ENCODE measurements at places on chromosomes 1 and 21.

DNA sequence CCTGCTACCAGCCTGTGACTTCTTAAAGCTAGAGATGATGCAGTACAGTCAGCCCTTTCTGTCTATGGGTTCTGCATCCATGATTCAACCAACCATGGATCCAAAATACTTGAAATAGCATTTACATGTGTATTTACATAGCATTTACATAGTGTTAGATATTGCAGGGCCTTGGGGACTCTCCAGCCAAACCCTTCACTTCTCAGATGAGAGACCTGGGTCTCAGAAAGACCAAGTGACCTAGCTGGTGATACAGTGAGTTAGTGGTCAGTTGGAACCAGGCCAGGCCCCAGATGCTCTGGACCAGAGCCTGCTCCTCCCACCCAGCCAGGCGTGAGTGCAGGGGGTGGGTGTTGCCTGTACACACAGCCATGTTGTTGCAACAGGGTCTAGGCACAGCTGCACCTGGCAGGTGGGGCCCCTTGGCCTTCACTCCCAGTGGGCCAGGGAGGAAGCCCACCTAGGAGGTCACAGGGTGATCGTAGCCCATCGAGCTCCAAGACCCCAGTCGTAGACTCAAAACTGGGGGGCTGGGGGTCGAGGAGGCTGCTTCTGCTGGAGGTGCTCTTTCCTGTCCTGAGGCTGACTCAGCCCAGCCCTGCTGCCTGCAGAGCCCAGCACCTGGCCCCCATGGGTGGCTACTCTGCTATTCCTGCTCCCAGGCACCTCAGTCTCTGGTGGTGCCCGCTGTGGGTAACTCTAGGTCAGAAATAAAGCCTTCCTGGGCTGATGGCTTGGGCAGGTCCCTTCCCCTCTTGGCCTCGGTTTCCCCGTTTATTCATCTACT lies 7.7 kb downstream of the TMEM61 start:
- DNase-seq, result no peak

DNA sequence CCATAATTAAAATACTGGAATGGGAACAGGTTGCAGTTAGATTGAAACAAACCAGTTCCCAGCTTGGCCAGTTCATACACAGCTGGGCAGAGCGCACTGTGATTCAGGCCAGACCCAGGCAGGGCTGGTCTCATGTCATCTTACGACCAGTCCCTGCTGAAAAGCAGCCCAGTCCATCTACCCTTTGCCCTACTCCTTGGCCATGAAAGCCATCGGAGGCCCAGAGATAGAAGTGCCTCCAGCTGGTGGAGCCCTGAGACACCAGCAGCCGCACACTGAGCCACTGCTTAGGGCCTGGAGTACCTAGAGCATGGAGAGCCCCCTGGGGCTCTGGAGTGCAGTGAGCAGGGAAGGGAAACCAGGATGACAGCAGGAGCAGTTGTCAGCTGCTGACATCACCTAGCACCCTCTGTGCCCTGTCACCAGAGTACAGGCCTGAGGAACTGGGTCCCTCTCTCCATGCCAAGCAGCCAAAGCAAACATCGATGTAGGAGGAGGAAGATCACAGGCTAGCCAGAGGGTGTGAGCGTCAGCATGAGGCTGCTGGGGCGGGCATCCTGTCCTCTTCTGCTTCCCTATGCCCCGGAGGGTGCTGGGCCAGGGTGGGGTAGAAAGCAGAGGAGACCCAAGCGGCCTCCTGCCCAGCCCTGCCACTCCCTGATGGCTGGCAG lies 34.2 kb upstream of the TMEM125 start:
- DNase-seq, result no peak

DNA sequence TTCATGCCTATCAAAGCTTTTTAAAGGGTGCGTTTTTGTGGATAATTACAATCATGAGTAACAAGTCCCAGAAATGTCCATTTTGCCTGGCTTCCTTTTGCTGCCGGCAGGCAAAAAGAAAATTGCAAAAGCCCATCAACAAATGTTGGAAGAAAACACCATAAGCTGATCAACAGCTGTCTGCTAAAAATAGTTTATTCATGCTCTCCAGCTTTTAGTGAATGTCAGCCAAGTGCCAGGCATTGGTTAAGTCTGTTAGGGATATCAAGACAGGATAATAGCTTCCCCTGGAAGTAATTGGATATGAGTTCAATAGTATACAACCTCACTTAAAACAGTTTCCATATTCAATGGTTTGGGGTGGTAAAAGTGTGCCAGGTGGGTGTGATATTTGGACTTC lies 13.6 kb upstream of the AGMAT start:
- no peak for DNase-seq

GRCh38 chr1:87263785-87264184 lies 64.9 kb upstream of the LMO4 start:
- DNase-seq, result no peak

GRCh38 chr1:20061866-20062265 lies 8.1 kb upstream of the PLA2G5 start:
- DNase-seq, result no peak

DNA sequence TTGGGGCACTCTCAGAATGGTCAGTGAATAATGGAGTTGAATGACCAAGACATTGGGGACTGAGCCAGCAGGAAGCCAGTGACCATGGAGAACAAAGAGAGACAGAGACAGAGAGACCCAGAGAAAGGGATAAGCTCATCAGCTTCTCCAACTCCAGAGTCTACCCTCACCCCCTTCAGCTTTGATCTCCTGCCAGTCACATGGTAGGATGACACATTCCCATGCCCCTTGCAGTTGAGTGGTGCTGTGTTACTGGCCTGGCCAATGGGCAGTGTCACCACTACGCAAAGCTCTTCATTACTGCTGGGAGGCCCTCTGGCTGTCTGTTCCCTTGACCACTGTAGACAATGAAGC lies 643.5 kb downstream of the AJAP1 start:
- DNase-seq, result no peak

- no peak for DNase-seq
Measured at GRCh38 chr1:198681831-198682759, 43.3 kb downstream of the PTPRC start.

- DNase-seq, result no peak
Measured at GRCh38 chr1:247316590-247317197, 15.0 kb downstream of the ZNF496 start.

- no peak for DNase-seq
Measured at GRCh38 chr1:215794156-215794555, 227.1 kb downstream of the KCTD3 start.

GRCh38 chr1:234849832-234850231 lies 239.9 kb upstream of the IRF2BP2 start:
- no peak for DNase-seq

DNA sequence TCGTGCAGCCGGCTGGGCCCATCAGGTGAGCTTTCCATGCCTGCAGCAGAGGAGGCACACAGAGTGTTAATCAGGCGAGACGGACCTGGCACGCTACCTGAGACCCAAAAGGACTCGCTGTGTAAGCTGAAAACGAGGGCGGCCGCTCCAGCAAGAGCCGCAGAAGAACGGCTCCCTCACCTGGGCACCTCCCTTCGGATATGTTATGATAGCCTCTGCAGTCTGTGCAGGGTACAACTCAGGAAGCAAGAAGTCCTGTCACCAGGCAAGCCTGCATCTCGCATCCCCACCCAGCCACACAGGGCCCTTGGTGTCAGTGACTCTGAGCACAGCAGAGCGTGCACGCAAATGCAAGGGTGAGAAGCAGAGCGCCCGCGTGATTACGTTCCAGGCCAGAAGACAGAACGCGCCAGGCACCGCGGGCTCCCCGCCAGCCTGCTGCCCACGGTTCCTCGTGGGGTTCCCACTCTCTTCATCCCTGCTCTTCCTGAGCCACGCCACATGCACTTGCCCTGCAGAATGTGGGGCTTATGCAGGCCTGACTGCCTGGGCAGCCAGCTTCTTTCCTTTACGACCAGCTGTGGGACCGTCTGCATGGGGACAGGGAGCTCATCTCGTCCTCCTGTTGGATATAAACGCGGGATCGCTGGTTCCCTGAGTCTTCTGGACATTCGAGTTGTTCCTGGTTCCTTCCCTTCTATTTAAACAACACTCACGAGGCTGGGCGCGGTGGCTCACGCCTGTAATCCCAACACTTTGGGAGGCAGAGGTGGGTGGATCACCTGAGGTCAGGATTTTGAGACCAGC lies 20.2 kb upstream of the LRRC47 start:
- DNase-seq, result no peak

DNA sequence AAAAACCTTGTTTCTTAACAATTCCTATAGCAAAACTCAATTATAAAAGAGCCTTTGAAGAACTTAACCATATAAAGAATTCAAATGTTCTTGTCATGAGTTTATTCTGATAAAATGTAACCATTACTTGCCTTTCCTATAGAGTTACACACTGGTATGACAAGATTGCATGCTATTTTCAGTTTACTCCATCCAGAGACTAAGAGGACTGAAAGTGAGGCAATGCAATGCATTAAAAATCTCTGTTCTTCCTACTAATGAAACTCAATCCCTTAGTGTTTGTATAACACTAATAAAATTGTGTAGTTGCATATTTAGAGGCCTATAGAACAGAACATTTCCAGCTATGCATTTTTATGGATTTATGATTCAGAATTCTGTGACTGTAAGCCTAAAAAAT lies 88.1 kb downstream of the COP1 start:
- no peak for DNase-seq

GRCh38 chr1:240046000-240046399 lies 45.7 kb upstream of the FMN2 start:
- no peak for DNase-seq

GRCh38 chr1:84086616-84087015 lies 57.5 kb upstream of the PRKACB start:
- no peak for DNase-seq

DNA sequence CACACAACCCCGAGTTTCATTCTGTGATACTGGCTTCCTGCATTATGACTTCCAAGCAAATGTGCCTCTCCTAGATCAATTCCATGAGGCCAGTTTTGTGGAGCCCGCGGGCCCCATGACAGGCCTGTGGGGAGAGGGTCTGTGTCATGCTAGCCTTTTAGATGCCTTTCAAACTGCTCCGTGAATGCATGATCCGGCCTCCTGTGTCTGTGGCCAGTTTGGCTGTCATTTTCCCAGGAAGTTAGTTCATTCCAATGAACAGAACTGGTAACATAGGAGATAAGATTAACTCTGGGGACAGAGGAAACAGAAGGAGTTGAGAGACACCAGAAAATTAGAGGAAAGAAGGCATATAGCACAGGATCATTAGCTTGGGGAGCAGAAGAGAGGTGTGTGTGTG lies 3.2 kb downstream of the FNDC7 start:
- DNase-seq, result no peak

DNA sequence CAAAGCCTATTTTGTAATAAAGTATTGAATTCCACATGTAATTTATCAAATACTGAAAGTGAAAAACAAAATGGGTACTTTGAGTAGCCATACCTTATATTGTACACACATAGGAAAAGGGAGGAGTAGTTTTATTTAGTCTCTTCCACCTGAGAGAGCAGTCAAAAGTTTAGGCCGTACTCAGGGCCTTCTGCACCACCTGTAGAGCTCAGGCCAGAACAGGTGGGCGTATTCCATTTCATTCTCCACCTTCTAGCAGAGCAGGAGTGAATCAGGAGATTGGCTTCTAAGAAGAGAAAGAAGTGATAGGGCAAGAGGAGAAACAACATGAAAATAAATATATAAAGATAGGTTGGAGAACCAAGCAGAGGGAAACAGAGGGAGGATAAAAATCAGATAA lies 44.0 kb downstream of the TRAF5 start:
- no peak for DNase-seq

- DNase-seq, result no peak
Measured at GRCh38 chr21:39182016-39182415, 1.2 kb downstream of the PSMG1 start.

DNA sequence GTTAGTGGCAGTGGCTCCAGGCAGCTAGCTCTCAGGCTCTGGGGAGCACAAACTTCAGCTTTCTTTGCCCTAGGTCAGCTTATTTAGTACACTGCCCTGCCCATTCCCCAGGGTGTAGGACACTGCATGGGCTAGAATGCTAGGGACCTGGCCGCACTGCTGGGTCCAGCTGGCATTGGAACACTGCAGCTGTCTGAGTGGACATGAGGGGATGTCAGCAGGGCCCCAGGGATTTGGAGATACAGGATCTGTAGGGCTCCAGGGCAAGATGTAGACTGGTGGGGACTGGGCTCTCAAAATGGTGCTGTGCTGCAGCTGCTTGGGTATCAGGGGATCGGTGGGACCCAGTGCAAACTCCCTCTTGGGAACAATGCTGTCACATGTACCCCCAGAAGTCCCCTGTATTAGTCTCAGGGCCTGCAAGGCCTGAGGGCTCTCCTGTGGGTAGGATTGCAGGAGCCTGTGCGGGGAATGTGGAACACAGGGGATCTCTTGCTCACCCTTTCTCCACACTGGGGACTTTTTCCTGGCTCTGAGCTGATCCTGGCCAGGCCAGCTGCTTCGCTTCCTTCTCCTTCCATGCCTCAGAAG lies 25.2 kb upstream of the TTC22 start:
- no peak for DNase-seq

DNA sequence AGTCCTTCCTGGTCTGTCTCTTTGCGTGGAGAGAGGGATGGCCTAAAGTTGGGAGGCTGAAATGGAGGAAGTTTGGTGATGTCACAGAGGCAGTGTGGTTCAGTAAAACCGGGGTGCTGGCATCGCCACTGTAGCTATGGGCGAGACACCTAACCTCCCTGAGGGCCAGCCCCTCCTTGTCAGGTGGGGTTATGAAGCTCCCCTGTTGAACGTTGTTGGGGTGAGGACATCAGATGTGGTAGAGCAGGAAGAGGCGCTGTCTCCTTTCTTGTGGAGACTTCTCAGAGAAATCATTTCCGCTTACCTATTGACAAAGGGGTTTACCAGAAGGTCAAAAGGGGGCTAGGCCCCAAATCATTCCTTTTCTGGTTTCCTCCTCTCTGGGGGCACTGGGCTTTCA lies 294.7 kb downstream of the SIPA1L2 start:
- DNase-seq, result no peak

GRCh38 chr1:30966690-30967369 lies 58.3 kb upstream of the SDC3 start:
- DNase-seq, result no peak

DNA sequence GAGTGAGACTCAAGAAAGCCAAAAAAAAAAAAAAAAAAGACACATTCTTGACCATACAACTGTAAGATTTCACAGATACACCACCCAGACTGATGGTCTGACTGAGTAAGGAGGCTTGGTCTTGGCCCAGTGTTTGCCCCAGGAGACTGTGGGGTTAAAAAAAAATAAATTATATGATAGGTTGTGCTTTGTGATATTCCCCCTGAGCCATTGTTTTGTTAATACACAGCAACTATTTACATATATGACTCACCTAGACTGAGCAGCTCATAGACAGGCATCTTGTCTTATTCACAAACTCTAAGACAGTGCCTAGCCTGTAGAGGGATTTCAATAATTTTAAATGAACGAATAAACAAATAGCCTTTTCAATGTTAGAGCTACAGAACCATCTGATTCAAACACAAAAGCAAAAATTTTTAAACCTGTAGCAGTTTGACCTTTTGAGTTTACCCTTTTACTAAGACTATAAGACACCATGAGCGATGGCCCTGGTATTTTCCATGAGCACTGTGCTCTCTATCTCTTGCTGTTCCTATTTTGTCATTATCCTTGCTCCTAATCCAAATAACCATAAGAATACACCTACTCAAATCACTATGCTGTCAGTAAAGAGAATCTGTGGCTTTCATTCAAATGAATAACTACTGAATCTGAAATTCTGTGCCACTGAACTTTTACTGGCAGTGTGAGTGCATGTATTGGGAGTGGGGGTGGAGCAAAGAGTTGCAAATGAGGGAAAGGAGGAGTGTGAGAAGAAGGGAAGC lies 199.4 kb upstream of the PTBP2 start:
- DNase-seq, result no peak
